Muscle of leg (tissue), 16 donors: ENCODE measurements at places on chromosomes 4 and X.

- no peak for DNase-seq
These were observed 76.0 kb downstream of the ABLIM2 start for GRCh38 chr4:8082517-8083055.

DNA sequence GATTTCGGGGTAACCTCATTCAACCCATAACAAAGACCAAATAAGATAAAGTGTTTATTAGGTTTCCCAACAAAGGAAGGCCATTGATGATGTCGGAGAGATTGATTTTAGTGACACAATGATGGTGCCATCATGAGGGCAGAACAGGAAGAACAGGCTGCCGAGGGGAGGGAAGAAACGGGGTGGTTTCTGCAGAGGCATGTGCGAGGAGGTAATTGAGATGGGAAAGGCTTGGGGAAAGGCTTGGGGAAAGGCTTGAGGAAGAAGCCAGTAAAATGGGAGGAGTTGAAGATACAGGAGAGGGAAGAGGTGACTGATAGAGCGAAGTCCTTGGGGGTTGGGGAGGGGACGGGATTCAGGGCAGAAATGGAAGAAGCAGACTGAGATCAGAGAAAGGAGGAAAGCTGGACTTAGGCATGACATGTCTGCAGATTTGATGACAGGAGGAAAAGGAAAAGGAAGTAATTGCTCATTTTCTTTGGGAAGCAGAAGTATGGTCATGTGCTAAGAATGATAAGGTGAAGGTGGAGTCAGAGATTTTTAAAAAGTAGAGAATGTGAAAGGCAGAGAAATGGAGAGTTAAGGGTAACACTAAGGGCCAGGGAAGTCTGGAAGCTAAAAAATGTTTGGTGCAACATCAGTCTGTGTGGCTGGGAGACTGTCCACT is 6.0 kb downstream of the HPSE start:
- no peak for DNase-seq

DNA sequence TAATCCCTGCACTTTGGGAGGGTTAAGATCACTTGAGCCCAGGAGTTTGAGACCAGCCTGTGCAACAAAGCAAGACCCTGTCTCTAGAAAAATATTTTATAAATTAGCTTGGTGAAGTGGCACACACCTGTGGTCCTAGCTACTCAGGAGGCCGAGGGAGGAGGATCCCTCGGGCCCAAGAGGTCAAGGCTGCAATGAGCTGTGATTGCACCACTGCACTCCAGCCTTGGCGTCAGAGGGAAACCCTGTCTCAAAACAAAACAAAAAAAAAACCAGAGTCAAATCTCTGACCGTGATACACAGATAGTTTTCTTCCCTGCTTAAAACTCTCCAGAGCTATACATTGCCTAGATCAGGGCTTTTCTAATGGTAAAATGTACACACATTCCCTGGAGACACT is 53.5 kb downstream of the CHST7 start:
- no peak for DNase-seq

- no peak for DNase-seq
These were observed 67.4 kb upstream of the CPEB2 start for GRCh38 chr4:14934704-14935390.

- no peak for DNase-seq
These were observed 18.9 kb upstream of the SCRG1 start for GRCh38 chr4:173417833-173418232.

DNA sequence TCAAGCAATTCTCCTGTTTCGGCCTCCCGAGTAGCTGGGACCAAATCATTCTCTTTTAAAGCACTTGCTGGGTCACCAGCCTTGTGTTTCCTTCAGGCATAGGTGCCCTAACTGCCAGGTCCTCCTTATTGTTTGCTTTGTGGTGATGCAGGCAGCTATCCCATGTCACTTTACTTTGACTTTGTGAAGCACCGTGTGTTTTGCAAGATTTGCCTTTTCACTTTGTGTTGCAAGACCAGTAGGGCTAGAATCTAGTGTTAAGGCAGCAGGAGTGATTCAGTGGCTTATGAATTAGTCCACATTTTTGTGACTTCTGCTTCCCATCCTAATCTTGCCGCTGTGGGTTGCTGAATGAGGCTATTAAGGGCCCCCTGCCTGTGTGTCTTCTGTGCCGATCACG is 20.2 kb downstream of the SYAP1 start:
- no peak for DNase-seq

GRCh38 chrX:18674417-18674787 is 2.5 kb upstream of the RS1 start:
- no peak for DNase-seq

DNA sequence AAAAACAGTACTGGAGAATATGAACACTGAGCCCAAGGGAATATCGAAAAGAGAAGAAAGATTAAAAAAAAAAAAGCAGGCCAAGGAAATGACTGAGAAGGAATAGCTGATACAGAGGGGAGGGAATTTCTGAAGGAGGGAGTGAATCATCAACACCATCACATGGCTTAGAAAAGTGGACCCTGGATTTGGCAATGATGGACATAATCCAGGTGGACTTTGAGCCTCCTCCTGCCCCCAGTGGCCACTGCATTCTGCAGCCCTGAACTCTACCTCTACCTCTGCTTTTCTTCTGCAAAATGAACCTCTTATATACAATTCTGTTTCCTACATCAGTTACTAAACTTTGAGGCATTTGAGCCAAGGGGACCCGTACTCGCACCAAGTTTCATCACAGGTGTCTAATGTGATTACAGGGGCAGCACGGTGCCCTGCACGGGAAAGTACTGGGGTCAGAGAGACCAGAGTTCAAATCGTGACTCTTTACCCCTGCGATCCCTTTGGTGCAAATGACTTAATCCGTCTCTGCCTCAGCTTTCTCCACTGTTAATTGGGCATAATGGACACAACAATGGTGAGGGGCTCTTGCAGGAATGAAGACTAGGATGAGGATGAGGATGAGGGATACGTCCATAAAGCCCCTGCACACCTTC is 1.1 kb downstream of the OCIAD2 start:
- DNase-seq: no peak

DNA sequence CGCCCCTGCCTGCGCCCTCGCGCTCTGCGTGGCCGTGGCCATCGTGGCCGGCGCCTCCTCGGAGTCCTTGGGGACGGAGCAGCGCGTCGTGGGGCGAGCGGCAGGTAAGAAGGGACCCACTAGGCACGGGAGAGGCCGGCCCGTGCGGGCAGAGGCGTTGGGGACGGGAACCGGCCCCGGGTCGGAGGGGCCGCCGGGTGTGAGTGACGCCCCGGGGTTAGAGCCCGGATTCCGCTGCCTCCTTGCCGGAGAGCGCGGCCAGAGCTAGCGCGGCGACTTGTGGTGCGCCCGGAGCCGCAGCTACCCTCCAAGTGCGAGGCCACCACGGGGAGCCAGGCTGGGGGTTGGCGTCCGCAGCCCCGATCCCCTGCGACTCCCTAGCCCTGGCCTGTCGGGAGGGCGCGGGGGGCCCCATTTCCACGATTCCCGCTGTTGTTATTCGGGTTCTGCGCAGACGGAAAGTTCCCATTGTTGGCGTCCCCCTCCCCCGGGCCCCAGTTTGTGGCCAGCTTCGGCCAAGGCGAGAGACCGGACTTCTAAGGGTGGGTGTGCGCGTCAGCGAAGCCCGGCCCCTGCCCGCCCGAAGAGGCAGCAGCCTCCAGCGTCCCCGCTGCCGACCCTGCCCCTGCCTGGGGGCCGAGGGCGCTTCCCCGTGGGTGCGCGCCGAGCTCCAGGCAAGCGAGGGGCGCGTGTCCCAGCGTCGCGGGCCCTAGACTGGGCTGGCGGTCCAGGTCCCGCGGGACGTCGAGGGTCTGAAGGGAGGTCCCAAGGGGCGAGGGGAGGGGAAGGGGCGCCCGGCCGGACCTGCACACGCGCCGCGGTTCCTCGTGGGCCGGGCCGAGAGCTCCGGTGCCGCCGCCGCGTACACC is 1.1 kb downstream of the FGFR3 start:
- no peak for DNase-seq

DNA sequence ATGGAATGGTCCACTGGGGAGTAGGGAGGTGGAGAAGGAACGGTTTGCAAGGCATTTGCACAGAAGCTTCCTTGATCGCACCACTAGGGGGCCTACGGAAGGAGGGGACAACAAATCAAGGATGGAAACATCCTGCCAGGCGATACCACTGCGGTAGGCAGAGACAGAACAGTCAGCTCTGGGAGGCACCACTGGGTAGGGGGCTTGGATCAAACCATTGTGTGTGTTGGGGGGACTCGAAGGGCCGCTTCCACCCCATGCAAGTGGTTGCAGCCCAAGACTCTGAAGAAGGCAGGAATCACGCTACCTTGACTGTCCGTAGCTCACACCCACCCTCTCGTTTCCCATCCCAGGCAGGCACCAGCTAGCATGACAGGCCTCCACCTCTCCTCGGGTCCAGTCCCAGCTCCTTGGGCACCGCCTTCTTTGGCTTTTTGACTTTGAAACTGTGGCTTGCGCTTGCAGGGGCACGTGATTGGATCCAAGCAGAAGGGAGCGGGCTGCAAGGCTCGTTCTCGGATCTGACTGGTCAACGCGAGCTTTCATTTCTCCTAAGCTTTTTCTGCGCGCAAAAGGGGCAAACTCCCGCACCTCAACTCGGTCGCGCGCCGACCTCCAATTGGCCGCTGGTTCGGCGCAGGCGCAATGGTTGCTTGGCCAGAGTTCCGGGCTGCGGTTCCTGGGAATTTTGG is 28.4 kb downstream of the GAGE1 start:
- DNase-seq: no peak

DNA sequence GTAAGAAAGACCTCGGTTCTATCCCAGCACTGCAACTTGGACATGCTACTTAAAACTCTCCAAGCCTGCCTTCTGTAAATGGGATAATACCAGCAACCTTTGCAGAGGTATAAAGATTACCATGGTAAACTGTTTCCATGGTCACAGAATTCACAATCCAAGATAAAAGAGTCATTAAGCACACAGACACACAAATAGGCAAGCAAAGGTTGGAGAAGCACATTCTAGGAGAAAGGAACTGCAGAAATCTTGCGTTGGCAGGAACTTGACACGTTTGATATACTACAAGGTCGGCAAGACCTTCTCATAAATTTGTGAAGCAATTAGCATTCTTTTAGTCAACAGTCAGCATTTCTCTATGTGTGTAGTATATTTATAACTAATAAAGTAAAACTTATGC is 12.3 kb upstream of the CHRNA9 start:
- no peak for DNase-seq

DNA sequence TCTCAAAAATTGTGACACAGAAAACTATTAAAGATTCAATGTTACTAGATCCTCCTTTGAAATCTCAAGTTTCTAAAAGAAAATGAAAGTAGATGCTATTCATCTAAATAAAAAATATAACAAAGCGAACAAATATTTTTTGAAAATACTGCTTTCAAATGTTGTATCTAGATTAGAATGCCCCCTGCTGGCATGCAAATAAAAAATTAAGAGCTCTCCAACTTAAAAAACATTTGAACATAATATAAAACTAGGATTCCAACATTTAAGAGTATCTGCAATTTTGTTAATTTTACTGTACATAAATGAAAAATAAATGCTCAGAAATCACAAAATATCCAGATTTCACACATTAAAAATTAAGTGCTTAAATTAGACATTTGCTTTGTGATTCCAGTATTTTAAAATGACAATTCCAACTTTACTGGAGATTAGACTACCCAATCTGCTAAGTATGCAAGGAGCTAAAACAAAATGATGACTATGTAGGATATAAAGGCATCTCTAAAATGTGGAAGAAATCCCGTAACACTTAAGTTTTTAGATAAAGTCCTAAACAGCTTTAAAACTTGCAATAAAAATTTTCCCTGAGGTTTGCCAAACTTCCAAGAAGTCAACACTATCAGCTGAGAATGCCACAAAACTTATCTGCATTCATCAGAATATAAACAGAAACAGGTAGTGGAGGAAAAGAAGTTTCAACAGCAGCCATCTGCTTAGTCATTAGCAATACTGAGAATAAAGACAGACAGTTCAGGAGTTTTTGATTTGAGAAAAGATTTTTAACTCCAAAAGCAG is 32.7 kb downstream of the DHX15 start:
- peak; percentile 11 for DNase-seq

DNA sequence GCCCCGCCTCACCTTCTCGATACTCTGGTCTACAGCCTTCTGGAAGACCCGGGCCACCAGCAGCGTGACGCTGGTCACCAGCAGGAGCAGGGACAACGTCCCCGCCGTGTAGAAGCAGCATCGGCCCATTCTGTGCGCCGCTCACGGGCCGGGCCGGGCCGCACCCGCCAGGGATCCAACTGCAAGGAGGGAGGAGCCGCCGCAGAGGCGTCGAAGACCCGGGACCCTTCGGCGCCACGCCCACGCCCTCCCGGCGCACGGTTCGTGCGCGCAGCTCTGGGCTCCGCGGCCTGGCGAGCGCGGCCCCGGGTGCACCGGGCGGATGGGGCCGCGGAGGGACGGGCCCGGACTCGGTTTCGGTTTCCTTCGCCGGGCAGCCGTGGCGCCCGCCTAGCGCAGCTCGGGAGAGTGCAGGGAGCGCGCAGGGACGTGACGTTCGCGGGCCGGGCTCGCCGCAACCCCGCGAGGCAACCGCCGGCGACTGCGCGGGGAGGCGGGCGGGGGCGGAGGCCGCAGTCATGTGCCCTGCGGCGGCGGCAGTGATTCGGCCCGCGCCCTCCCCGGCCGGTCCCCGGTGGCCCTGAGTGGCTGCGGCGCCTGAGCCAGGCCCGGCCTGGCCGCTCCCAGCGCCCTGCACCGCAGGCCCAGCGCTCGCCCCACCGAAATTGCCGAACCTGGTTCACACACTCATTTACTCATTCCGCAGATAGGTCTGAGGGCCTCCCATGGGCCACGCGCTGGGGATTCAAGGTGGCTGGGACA is at the start of gene SCARB2:
Gene SCARB2, minus strand, starts transcription at position 410 of the 762 bp plus-strand sequence. Its CDS starts 281 bp downstream, at position 129.
- peak; percentile 94 for DNase-seq

DNA sequence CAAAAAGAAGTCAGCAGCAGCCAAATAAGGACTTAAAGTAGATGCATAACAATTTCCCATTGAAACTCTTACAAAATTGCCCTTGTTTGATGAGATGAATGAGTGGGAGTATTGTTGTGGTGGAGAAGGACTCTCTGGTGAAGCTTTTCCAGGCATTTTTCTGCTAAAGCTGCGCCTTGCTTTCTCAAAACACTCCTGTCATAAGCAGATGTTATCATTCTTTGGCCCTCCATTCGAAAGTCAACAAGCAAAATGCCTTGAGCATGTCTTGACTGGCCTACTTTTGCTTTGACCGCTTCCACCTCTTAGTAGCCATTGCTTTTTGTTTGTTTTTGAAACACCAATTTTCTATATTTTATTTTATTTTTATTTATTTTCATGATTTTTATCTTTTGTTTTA is 340.9 kb upstream of the FGF13 start:
- DNase-seq: no peak

DNA sequence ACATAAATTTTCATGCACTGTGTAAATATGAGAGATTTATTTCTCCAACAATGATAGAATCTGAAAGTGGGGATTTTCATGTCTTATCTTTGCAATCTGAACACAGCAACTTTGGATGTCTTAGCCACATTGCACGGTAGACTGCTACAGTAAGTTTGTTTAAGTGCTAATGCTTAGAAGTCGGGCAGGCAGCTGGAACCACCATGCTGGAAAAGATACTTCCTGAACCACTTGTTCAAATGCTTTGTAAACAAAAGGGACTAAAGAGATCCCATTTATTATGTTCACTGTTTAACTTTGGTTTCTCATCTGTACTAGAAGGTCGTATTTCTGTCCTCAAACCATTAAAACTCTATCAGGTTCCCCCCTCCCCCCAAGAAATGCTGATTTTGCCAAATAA is 555.9 kb upstream of the DIPK2B start:
- no peak for DNase-seq

- no peak for DNase-seq
These were observed 680.8 kb downstream of the RPA4 start for GRCh38 chrX:97564496-97564895.

- no peak for DNase-seq
These were observed 138.4 kb downstream of the SCLT1 start for GRCh38 chr4:128954941-128955340.
